ENCODE measurements at places on chromosomes 6 and 20.

GRCh38 chr20:32063695-32064094 is 11.7 kb downstream of the HCK start:
- no peak for DNase-seq

GRCh38 chr6:43277643-43278523 is 20.2 kb upstream of the SLC22A7 start:
- DNase-seq = no peak

- no peak for DNase-seq
Measured at GRCh38 chr20:36951979-36952738, 651 bp upstream of the SAMHD1 start.

DNA sequence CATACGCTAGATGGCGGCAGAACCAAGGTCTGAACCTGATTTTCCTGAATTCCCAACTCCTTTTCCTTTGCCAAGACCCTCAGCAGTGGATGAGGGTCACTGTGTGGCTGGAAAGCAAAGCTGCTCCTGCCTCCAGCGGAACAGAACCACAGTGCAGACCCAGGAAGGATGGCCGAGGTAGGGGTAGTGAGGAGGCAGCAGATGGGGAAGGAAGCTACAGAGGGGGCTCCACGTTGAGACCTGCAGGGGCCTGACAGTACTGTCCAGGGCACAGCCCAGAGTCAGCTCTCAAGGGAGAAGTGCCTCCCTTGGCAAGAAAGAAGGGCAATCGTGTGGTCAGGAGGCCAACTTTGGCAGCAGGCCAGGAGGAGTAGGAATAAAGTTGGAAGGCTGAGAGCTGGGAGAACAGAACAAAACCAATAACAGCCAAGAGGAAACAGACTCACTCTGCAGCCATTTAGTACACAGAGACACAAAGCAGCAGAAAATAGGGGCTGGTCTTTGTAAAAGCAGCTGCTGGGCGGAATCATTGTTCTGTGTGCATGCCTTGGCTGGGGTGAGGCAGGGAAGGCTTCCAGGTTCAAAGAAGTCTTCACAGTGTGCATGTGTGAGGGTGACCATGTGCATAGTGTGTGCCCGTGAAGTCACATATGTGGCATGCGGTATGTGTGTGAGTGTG is 3.1 kb downstream of the GABRR2 start:
- peak; percentile 44 for DNase-seq

GRCh38 chr6:18314317-18314997 is 50.1 kb upstream of the DEK start:
- no peak for DNase-seq

- DNase-seq = no peak
Measured at GRCh38 chr6:157464653-157465535, 83.9 kb downstream of the ZDHHC14 start.

DNA sequence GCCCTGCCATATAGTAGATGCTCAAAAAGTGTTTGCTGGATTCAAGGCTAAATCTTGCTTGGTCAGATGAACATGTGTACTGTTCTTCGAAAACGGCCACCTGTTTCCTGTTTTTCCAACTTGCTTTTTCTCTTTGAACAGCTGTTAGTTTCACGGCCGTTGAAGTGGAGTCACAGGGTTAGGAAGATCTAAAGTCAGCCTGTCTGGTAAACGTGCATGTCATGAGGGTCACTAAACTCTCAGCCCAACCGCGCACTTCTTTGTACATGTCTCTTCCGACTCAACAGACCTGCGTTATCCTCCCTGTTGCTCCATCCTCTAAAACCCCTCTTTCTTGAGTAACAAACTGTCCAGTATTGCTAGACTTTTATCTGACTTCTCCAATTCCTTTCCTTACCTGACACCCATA is 93.2 kb upstream of the MAN1A1 start:
- no peak for DNase-seq

DNA sequence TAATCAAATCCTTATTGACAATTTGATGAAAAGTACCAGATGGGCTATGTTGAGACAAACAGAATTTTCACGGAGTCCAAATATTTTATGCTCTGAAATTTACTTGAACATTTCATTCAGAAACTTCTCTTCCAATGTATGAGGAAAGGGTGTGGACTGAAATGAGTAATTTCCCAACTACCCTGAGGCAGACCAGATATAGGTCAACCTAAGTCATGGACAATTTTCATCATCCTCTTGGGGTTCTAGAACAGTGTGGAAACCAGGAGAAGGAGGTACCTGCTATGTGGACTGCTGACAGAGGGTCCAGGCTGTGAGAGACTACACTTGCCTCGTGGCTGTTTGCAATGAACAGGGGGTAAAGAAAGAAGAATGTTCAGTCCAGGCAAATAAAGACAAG is 323.0 kb downstream of the ESR1 start:
- DNase-seq = no peak

GRCh38 chr20:24954566-24954965 is 5.5 kb downstream of the CST7 start:
- no peak for DNase-seq

DNA sequence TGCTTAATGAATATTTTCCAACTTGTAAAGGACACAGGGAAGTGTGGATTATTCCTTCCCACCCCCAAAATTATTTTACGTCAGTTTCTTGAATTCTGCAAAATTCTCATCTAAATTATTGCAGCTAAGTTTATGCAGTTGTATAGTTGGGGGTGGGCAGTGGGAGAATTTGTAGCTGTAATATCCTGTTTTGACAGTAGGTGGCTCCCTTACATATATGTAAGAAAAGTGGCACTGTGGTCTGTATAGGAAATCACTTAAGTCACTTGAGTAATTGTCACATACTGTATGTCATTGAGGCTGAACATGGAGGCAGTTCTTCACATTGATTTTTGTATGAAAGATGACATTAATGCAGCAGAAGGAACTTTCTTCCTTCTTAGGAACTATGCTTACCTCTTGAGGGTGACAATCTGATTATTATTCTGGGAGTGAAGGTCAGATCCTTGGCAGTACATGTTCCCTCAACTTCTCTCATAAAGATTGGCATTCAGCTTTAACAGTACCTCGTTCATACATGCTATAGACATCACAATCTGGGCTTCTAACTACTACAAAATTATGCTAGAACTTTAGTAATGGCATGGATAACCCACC is 14.6 kb upstream of the CFAP206 start:
- no peak for DNase-seq

DNA sequence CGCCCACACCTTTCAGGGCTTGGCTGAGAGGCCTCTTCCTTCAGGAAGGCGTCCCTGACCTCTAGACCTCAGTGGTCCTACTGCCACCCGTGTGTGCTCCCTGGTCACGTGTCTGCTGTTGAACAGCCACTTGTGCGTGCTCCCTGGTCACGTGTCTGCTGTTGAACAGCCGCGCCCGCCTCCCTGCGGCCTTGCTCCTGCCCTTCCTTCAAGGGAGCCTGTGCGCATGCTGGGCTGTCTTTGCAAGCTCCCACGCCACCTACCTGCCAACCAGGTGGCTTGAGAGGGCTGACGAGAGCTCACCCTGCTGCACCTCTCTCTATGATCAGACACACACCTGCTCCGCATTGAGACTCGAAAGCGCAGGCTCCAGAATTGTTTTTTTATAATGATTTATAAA is 179.3 kb downstream of the BMP7 start:
- no peak for DNase-seq

DNA sequence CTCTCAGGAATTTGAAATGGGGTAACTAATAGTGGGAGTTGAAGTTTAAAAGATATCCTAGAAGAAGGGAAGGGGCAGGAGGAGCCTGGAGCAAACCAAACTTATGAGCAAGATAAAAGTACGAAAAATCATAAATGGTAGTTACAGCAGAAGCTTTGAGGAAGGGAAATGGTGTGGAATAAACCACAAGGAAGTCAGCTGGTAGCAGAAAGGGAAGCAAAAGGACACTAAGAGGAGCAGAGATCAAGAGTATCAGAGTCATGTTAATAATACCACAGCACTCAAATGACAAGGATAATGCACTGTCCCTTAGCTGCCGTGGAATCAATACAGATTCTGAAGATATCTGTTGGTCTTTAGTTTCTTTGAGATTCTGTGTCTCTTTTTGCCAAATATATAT is 44.9 kb upstream of the CCDC28A start:
- no peak for DNase-seq

GRCh38 chr6:158256746-158257424 is 55.4 kb upstream of the TULP4 start:
- no peak for DNase-seq

GRCh38 chr6:168247443-168248147 is 72.0 kb downstream of the DACT2 start:
- DNase-seq = no peak

DNA sequence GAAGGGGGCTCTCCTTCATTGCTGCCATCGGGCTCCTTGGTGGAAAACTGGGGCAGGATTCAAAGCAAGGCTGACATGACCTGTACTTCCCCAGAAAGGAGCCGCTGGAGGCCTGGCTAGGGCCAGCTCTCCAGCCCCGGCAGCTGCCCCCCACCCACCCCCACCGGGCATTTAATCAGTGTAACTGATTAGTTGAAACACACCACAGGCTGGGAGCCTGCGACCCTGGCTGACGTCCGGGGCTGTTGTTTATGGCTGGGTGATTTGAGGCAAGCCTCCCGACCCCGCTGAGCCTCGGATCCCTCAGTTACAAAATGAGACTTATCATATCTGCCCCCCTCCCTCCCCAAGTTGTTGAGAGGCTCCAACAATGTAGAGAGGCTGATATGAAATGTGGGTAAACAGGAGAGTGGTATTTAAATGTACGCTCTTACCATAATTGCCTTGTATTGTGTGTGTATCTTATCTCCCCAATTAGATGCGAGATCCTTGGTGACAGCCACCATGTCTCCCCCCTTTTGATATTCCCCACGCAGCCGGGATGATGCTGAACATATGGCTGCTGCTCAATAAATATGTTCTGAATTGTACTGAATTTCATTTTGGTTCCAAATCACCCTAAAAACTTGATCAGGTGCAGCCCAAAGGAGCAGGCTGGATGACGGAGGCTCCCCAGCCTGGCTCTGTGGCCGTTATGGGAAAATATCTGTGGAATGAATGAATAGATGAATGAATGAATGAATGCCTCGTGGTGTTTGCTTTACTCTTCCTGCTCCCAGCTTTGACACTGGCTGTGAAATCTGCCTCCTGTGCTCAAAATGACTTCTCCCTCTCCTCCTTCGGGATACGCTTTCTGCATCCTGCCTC is 31.8 kb upstream of the APCDD1L start:
- no peak for DNase-seq

DNA sequence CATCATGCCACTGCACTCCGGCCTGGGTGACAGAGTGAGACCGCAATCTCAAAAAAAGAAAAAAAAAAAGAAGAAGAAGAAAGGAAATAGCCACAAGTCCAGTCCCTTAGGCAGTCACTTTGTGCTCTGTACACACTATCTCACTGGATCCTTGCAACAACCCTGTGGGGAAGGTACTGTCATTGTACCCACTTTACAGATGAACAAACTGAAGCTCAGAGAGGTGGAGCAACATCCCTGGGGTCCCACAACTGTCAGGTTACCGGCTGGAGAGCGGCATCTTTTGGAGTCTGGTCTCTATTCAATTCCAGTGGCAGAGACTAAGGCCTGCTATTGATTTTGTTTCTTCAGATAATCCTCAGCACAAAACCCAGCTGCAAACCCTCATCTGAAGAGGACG is 12.2 kb downstream of the BPIFA2 start:
- DNase-seq = no peak

GRCh38 chr20:30811885-30812671 is 445.4 kb upstream of the DEFB115 start:
- no peak for DNase-seq

GRCh38 chr6:116019428-116019827 is 41.3 kb downstream of the FRK start:
- no peak for DNase-seq

DNA sequence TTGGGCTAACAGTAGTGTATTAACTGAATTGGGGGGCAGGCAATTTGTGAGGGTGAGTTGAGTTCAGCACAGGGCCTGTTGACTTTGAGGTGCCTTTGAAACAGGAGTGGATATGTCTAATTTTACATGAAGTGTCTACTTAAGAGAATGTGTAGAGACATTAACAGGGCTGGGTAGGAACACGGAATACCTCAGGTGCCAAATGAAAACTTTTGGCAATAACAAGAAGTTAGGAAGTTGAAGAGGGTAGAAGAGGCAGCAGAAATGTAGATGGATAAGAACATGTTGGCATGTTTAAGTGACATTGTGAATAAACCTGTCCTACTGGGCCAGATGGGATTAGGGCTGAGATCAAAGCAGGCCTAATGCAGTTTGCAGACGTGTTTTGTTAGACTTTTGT is 117.0 kb downstream of the SLC16A10 start:
- DNase-seq = no peak

- DNase-seq = no peak
Measured at GRCh38 chr6:75285283-75285639, 669 bp upstream of the TMEM30A start.

DNA sequence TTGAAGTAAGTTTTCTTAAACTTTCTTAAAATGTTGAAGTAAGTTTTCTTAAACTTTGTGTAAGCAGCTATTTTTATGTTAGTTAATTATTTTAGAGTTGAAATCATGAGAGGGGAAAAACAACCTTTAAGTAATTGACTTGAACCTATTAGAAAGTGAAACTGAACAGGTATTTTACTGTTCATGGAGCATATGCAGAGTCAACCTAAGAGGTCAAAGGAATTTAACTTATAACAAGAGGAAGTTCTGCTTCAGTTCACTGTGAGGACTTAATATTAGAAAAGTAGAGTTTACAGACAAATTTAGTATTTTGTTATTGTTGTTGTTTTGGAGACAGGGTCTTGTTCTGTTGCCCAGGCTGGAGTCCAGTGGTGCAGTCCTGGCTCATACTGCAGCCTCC is 38.0 kb downstream of the CDYL start:
- DNase-seq = no peak

- no peak for DNase-seq
Measured at GRCh38 chr6:133637874-133638273, 251.0 kb upstream of the TCF21 start.

DNA sequence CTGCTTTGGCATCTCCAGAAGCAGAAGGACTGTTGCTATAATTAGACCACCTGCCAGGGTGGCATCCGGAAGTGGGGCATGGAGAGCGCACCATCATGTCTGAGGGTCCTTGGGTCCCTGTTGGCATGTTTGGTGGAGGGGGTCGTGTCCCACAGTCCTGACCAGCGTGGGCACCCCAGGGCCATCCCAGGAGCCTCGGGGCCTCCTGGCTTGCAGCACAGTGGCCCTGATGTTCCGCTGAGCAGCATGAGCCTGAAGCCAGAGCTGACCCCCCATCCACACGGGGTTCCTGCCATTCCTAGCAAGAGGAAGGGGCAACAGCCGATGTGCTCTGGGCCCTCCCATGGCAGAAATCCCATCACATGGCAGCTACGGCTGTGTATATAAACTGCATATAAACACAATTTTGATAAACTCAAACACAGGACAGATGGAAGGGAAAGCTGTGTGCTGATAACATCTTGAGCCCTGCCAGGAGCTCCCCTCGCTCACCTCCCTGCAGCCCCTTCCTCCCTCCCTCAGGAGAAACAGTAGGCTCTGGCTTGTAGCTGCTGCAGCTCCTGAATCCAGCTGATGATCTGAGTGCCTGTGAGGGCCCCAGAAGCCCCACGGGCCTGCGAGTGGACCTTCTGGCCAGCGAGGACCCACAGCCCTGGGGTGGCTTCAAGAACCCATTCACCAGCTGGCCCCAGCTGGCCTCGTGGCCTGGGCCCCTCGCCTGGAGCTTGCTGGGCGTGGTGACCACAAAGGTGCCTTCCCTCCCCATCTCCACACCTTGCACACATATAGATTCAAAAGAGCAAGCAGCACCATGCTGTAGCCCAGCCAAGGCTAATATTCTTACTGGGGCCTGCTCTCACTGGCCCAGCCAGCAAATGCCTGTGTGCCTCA is 321.6 kb downstream of the CDH4 start:
- DNase-seq = no peak

GRCh38 chr6:137181891-137182653 is 8.6 kb upstream of the IL22RA2 start:
- no peak for DNase-seq

Data from progenitor cell of endocrine pancreas (in vitro differentiated cells).